ENCODE measurements at places on chromosomes 7 and 10.

DNA sequence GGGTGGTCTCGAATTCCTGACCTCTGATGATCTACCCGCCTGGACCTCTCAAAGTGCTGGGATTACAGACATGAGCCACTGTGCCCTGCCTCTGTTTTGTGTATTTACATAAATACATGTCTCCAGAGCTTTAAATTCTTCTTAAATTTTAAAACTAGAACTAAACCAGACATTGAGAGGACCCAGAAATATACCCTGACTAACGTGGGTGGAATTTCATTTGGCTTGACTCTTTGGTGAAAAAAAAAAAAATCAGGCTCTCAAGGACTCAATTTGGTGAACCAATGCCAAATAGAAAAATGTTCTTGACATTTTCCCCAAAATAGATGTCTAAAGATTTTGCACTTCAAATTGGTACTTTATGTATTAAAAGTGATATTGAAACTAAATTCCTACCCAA lies 16.6 kb upstream of the FAS start:
- no peak for DNase-seq

- peak; percentile 75 for DNase-seq
Measured at GRCh38 chr10:110226926-110227641, 19.7 kb downstream of the MXI1 start.

DNA sequence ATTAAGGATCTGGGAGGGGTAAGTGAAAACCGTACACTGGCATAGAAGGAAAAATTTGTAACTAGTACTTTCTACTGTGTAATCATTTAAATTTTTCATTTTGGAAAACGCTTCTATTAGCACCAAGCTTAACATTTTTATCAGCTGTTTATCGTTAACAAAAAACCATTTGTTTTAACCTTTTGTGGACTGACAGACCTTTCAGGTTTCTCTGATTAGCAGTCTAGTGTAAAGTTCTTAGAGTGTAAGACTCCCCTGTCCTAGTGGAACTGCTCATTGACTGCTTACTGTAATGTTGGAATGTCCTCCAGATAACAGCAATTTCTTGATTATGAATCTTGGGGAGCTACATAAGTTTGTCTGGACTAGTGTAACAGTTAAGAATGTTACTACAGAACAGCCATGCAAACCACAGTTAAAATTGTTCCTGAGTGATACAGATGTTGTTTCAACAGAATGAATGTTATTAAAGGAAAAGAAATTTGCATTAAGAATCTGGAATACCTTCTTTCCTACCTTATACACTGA lies 2.0 kb downstream of the DBF4 start:
- no peak for DNase-seq

DNA sequence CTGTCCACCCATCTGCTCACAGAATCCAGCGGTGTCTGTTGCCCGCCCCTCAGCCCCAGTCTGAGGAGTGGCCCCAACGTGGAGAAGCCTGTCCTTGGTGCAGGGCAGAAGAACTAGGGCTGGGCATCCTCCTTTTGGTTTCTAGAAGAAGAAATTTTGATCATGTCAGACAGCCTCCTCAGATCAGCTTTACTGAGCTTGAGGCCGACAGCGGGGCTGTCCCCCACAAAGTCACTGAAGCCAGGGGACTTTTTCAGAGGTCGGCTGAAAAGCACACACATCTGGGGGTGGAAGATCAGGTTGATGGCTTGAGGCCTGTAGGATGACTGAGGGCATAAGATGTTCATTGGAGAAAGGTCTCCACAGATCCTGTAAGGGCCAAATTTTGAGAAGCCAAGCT lies 767.9 kb downstream of the GRID1 start:
- no peak for DNase-seq

- DNase-seq = no peak
Measured at GRCh38 chr7:142870147-142870559, 15.3 kb downstream of the EPHB6 start.

GRCh38 chr7:28531291-28531690 lies 119.0 kb downstream of the CREB5 start:
- no peak for DNase-seq

DNA sequence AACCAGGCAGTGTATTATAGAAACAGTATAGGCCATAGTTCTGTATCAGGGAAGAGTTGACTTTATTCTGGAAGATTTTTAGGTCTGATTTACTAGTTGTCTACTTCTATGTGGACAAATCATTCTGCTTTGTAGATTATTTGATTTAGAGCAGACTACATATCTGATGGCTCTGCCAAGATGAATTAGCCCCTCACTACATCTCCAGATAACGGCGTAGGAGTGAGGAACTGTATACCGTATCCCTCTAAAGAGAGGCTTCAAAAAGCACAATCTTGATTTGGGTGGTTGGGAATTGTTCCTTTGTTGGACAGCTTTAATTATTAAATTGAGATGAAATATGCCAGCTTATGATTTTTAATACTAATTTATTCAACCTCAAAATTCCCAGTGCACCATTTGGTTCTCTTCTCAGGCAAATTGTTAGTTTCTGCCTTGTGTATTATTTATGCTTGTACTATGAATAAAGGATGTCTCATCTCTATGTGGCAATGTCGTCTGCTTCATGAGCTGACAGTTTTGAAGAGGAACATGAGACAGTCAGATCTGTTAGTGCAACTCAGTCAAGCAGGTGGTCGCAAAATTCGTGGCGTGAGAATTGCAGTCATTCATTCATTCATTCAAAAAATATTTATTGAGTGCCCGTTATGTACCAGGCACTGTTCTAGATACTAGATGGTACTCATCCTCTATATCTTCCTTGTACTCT lies 422.8 kb downstream of the EXOC4 start:
- DNase-seq = no peak

- no peak for DNase-seq
Measured at GRCh38 chr7:18655506-18655905, 160.0 kb downstream of the HDAC9 start.

- DNase-seq = no peak
Measured at GRCh38 chr7:24966802-24967201, 13.2 kb downstream of the OSBPL3 start.

GRCh38 chr10:122234416-122234815 lies 36.7 kb upstream of the BTBD16 start:
- no peak for DNase-seq

DNA sequence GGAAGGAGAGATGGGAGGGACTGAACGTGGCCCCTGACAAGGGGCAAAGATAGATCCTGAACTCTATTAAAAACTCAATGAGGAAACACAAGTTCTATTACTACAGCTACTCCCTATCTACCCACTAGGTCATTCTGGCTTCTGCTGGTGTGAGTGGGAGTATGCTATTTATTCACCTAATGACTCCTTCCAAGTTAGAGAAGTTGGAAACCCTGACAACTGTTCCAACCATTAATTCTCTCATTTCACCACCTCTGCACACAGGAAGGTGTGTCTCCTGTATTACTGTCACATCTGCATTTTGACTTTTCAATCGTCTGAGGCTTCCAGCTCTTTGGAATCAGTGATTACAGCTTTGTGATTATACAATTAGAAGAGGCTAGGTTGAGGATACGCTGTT lies 169.4 kb upstream of the ADO start:
- no peak for DNase-seq

- DNase-seq = no peak
Measured at GRCh38 chr7:22016507-22016906, 70.8 kb upstream of the CDCA7L start.

- DNase-seq = no peak
Measured at GRCh38 chr7:83451501-83452045, 197.4 kb downstream of the SEMA3E start.

GRCh38 chr7:141674171-141674671 lies 27.7 kb downstream of the DENND11 start:
- peak; percentile 42 for DNase-seq

DNA sequence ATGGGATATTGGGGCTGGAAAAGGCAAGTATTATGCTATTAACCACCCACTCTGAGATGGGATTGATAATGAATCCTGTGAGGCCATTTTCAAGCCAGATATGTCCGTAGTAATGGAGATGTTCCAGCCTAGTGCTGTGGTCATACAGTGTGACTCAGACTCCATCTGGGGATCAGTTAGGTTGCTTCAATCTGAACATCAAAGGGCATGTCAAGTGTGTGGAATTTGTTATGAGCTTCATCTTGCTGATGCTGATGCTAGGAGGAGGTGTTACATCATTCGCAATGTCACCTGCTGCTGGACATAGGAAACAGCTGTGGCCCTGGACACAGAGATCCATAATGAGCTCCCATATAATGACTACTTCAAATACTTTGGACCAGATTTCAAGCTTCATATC lies 144.7 kb downstream of the PLCE1 start:
- DNase-seq = no peak

- DNase-seq = no peak
Measured at GRCh38 chr10:74738052-74738451, 88.3 kb upstream of the KAT6B start.

GRCh38 chr10:71069909-71070666 lies 142.3 kb upstream of the UNC5B start:
- DNase-seq = no peak

DNA sequence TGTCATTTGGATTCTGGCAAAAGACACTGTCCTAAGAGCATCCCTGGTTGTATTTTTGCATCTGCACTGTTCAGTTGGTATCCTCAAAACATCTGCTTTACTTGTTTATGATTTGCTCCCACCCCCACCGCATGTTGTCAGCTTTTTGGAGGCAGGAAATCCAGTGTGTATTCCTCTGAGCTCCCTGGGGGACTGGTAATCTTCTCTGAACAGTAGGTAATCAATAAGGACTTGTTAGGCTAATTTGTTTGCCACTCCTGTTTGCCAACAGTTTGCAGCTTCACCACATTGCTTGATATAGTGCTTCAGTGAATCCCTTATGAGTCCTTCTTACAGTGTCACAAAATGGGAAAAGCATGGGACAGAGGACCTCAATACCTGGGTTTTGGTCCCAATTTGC lies 49.1 kb downstream of the FEZF1 start:
- no peak for DNase-seq

DNA sequence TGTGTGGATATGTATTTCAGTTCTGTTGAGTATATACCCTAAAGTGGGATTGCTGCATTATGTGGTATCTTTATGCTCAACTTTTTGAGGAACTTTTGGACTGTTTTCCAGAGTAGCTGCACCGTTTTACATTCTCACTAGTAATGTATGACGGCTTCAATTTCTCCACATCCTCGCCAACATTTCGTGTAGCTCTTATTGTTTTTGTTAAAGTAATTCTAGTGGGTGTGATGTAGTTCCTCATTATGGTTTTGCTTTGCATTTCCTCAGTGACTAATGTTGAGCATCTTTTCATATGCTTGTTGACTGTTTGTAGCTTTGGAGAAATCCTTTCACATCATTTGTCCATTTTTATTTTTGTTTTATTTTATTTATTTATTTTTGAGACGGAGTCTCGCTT lies 4.5 kb downstream of the STMP1 start:
- no peak for DNase-seq

GRCh38 chr10:49286686-49287085 lies 12.3 kb upstream of the C10orf71 start:
- DNase-seq = no peak

DNA sequence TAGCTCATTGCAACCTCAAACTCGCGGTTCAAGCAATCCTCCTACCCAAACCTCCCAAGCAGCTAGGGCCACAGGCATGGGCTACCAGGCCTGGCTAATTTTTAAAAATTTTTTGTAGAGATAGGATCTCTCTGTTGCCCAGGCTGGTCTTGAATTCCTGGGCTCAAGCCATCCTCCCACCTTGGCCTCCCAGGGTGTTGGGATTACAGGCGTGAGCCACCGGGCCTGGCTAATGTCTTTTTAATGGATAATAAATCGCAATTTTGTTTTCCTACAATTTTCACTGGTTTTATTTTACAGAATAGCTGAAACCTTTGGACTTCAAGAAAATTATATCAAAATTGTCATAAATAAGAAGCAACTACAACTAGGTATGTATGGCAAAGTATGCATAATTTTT lies 10.9 kb downstream of the NUB1 start:
- DNase-seq = no peak

DNA sequence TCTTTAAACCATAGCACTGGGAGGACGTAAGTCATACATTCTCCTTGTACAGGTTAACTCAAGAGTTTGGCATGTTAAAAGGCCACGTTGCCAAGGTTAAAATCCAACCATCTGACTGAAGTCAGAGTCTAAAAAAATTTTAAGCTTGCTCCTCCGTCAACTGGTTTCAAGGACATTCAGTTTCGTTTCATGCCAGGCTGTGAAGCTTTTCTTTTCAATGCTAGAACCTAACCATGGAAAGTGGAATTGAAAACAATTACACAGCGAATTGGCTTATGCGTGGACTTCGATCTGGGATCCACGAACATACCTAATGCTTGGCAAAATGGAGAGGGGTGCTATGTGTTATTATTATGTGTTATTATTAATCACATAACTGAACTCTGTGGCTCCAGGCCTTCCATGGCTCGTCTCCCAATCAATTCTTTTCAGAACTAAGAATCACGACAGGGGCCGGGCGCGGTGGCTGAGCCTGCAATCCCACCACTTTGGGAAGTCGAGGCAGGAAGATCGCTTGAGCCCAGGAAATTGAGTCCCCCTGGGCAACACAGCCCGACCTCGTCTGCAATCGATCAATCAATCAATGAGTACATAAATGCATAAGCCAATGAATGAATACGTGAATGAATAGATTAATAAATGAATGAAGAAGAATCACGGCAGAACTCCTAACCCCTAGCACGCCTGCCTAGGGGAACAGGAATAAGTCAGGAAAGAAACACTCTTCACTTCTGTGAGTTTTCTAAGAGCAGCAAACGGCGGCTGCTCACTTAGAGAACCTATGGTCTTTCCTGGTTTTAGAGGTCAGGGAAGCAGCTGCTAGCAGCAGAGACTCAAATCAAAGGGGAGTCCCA lies 733 bp upstream of the ARL5B start:
- no peak for DNase-seq

- DNase-seq = no peak
Measured at GRCh38 chr10:35728341-35728740, 86.2 kb upstream of the FZD8 start.

DNA sequence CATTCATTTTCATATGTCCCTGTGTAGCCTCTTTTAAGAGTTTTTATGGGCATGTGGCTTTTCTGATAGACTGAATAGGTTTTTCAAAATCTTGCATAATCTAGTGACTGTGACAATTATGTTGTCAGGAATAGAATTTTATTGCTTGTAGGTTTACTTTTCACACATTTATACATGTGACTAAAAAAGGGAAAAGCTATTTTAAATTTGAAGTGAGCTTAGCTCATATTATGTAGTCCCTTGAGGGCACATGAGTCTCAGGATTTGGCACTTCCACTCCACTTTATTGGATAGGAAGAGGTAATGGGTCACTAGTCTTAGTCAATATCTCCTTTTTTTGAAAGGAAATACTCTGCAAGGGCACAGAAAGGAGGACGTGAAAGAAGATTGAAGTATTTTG lies 247.3 kb downstream of the SUGCT start:
- DNase-seq = no peak

GRCh38 chr7:53218730-53219504 lies 183.5 kb downstream of the POM121L12 start:
- peak; percentile 57 for DNase-seq

All from H7 (cell line).